Hematopoietic multipotent progenitor cell treated with erythropoietin and hydrocortisone succinate and interleukin-3 and kit ligand, for 15 days (in vitro differentiated cells): ENCODE measurements at places on chromosomes 12 and 14.

DNA sequence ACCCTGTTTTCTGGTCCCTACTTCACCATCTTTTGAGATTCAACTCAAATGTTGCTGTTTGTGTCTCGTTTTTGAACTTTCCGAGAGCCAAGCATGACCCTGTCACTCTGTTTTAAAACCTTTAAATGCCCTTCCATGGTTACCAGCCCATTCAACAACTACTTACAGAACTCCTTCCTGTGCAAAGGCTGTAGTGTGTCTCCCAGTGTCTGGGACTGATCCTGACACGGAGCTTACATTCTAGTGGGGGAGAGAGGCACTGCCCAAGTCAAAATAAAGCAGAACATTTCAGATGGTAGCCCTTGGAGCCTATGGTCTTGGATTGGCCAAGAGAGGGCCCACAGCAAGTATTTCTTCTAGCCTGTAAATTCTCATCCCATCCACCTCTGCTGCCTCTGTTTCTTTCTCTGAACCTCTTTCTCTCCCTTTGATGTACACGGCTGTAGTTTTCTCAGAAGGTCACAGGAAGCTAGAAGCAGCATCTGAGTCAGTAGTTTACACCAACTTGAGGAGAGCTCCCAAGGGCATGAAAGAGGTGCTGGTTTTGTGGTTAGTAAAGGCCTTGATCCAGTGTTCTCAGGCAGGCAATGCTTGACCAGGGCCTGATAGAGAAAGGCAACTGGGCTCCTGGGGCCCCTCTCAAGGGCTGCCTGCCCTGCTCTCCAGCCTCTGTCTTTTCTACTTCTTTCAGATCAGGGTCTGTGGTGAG is 42.3 kb upstream of the SLC24A4 start:
- DNase-seq = no peak

- no peak for DNase-seq
Observed at GRCh38 chr14:53894456-53894855, 62.2 kb downstream of the BMP4 start.

- DNase-seq = no peak
Observed at GRCh38 chr12:67276421-67276820, 7.3 kb downstream of the CAND1 start.

DNA sequence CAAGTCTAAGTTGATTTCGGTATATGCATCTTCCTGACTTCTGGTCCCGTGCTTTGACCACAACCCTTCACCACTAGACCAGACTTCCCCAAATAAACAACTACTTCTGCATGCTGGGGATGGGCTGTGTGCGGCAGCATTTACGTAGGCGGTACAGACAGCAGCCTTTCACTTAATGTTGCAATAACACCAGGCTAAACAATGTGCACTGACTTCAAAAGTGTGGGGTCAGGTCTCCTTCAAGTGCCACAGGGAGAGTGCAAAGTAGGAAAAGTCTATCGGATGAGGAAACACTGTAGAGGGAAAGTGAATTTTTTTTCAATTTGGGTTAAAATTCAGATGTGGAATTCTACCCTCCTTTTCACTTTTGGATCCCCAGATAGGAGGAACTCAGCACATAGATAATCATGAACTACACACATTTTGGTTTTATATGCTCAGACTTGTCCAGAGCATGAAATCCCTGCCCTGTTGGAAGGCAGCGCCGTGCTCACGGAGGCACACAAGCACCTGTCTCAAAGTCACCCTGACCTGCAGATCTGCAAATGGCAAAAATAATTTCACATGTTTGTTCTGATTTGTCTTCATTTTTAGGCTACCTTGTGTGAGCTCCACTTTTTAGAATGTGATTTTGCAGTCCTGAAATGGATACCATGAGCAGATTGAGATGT is 3.6 kb upstream of the FOS start:
- no peak for DNase-seq

GRCh38 chr12:83656004-83656403 is 969.3 kb downstream of the TMTC2 start:
- no peak for DNase-seq
